ENCODE measurements at places on chromosomes 13 and 19.

GRCh38 chr13:110923086-110923485 is 8.2 kb upstream of the ANKRD10 start:
- DNase-seq, result no peak

DNA sequence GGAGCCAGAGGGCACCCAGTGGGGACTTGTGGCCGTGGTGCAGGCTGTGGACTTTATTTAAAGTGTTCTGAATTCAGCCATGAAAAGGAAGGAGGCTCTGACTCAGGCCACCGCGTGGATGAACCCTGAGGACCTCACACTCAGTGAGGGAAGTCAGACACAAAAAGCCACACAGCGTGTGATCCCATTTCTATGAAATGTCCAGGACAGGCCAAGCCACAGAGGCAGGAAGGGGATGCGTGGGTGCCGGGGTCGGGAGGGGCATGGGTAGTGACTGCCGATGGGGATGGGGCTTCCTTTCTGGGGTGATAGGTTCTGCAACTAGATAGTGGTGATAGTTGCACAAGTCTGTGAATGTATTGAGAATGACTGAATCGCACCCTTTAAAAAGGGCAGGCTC is 8.7 kb upstream of the ZBTB7A start:
- no peak for DNase-seq

GRCh38 chr19:17522988-17523872 is 11.8 kb downstream of the PGLS start:
- DNase-seq, result no peak

DNA sequence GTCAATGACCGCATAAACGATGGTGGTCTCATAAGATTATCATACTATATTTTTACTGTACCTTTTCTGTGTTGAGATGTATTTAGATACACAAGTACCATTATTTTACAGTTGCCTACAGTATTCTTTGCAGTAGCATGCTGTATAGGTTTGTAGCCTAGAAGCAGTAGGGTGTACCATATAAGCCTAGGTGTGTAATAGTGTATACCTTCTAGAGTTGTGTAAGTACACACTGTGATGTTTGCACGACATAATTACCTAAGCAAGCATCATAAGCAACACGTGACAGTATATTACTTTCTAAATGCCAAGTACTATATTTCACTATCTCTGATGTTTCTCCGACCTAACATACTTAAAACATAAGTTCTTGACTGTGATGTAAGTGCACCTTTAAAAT is 2.7 kb downstream of the LPAR6 start:
- DNase-seq, result no peak

DNA sequence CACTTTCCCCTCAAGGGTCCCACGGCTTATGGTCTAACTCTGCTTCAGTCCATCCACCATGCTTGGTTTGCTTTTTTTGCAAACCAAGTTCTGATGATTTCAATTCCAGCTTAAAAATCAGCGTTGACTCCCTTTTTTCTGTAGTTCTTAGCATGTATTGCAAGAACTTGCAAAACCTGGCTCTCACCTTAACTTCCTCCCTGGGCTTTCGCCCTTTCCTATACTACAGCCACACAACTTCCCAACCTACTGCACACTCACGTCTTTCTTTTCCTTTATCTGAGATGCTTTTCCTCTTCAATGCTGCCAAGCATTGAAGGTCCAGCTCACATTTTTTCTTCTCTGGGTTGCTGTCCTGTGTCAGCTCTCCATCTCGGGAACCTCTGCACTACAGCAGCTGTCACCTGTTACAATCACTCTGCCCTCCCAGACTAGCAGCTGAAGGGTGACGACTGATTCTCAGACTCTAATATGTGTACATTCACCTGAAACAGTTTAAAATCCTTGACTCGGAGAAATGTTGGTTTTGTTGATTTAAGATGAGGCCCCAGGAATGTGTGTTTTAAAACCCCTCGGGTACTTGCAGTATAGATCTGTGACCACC is 143.7 kb downstream of the FREM2 start:
- DNase-seq, result no peak

- no peak for DNase-seq
Observed at GRCh38 chr13:30719525-30719914, 15.8 kb upstream of the ALOX5AP start.

DNA sequence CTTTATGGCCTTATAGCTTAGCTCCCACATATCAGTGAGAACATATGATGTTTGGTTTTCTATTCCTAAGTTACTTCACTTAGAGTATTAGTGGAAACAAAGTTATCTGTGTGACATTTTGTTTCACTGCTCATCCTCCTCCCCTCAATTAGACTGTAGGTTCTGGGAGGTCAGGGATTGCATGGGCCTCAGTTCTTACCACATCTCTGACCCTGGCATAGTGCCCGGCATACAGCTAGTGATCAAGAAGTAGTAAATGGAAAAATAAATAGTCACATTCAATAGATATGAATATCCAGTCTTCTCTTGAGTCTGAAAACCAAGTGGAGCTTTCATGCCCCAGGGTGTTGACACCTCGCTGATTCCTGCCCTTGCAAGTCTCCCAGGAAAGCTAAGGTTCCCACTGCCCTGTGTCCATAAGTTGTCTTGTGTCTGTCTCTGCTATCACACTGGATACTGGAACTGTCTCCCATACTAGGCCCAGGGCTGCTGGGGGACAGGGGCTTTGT is 249.5 kb upstream of the TSHZ3 start:
- DNase-seq, result no peak

GRCh38 chr13:97067017-97067895 is 73.0 kb upstream of the OXGR1 start:
- no peak for DNase-seq

GRCh38 chr19:2922987-2923386 is 21.8 kb downstream of the ZNF77 start:
- peak; percentile 70 for DNase-seq

DNA sequence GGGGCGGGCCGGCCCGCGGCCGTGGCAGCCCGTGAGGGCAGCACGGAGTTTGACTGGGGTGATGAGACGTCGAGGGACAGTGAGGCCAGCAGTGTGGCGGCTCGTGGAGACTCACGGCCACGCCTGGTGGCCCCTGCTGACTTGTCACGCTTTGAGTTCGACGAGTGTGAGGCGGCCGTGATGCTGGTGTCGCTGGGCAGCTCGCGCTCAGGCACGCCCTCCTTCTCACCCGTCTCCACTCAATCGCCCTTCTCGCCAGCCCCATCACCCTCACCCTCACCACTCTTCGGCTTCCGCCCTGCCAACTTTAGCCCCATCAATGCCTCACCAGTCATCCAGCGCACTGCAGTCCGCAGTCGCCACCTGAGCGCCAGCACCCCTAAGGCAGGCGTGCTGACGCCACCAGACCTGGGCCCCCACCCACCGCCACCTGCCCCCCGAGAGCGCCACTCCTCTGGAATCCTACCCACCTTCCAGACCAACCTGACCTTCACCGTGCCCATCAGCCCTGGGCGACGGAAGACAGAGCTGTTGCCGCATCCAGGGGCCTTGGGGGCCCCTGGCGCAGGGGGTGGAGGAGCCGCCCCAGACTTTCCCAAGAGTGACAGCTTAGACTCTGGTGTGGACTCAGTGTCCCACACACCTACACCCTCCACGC is 4.5 kb downstream of the CIC start:
- DNase-seq, result no peak

DNA sequence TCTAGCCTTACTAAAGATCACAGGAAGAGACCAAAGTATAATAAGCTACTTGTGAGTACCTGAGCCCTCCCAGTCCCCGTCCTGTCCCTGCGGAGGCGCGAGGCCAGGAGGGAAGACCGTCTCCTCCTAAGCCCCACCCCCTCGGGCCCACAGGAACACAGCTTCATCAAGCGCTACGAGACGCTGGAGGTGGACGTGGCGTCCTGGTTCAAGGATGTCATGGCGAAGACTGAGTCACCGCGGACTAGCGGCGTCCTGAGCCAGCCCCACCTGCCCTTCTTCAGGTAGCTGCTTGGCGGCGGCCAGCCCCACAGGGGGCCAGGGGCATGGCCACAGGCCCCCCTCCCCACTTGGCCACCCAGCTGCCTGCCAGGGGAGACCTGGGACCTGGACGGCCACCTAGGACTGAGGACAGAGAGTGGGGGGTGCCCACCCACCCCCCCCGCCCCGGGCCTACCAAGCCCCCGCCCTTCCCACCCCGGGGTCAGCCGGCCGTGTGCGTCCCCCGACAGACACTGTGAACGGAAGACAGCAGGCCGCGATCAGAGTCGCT is 2.4 kb upstream of the TGFBR3L start:
- no peak for DNase-seq

GRCh38 chr13:31859571-31859970 is 120.2 kb downstream of the RXFP2 start:
- no peak for DNase-seq

- no peak for DNase-seq
Observed at GRCh38 chr13:101515504-101515903, 63.0 kb downstream of the ITGBL1 start.

DNA sequence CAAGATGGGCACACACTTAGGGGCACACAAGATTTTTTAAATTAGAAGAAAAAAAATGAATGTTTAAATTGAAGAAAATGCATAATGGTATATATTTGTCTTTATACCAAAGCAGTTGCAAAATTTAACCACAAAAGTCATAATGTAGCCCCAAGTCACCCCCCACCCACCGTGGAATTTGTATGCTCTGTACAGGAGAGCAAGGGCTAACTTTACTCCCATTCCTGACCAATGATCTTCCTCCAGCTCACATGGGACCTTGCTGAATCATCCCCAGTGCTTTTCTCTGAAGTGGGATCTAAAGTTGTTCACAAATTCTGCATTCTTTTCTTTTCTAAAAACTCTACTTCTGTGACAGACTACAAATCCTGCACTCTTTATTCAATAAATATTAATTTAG is 597.0 kb downstream of the UQCRFS1 start:
- no peak for DNase-seq

GRCh38 chr19:52535771-52536447 is 8.4 kb downstream of the ZNF808 start:
- DNase-seq, result peak; percentile 70

DNA sequence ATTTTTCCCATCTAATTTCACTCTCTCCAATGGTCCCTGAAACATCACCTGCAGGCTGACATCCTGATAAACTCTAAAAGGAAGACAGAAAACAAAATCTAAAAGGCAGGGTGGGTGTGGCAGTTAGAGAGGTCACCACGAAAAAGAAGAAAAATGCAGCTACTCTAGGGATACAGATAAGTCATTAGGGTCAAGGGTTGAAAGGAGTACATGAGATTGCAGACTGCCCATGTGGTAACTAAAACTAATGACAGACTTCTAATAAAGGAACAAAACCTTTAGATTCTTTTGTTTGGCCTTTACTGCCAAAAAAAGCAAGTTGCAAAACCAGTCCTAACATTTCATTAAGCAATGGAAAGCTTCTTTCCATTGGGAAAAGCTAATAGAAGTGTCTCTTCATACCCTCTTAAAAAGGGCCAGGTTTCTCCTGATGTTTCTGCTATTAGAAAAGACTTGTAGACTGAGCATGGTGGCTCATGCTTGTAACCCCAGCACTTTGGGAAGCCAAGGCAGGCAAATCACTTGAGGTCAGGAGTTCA is 31.0 kb downstream of the THSD1 start:
- no peak for DNase-seq

DNA sequence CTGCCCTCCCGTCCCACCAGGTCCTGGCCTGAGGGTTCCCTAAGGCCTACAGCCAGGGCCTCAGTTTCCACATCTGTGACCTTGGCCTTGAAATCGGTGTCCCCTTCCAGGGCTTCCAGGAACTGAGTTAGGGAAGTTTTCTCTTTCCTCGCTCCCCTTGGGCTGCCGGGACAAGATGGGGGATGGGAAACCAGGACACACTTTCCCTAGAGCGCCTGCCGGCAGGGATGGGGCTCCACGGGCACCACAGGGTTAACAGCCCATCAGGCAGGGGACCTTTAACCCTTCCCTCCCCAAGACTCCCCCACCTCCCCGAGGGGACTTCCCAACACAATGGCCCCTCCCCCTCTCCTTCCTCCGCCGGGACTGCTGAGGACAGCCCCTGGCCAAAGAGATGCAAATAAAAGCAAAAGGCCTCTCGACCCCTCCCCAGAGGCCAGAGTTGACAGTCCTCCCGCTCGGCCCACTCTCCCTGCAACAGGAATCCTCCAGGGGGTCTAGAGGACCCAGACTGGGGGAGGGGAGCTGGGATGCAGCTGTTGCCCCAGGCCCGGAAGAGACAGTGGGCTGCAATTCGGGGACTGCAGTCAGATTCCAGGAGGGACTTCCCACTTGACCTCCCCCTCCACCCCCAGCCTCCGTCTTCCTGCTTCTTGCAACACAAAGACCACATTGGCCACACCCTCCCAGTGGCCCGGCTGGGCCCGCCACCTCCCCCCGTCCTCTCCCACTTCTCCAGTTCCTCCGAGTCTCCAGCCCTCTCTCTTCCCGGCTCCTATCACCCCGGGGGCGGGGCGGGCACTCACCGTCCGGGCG is 3.4 kb downstream of the BBC3 start:
- peak; percentile 93 for DNase-seq

- no peak for DNase-seq
Observed at GRCh38 chr19:27846944-27847343, 1366.0 kb downstream of the UQCRFS1 start.

DNA sequence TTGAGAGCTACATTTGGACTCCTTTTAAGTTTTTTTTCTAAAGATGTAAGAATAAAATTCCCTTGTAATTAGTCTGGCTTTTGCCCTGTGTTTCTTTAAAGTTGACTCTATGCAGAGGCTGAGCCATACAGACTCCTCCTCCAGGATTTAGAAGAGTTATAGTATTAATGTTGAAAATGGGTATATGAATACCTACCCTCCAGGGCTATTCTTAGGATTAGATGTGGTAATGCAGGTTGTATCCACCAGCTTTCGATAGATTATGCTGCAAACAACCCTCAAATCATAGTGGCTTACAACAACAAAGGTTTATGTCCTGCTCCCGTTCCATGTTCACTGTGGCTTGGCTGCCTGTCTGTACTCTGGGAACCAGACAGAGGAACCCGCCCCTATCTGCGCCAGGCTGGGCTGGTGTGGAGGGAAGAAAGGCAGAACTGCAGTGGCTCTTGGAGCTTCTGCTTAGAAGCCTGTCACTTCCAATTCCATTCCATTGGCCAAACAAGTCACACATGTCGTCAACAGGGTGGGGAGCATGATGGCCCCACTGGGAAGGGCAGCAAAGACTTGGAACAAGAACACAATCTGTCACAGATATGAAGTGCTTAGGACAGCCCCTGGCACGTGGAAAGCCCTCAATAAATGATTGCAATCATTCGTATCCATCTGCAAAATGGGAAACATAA is 290.8 kb downstream of the FOXO1 start:
- no peak for DNase-seq

GRCh38 chr19:18430417-18431144 is 7.4 kb downstream of the ISYNA1 start:
- no peak for DNase-seq

GRCh38 chr13:77465603-77466195 is 69.8 kb upstream of the SCEL start:
- no peak for DNase-seq

- DNase-seq, result no peak
Observed at GRCh38 chr13:80296638-80297037, 44.3 kb downstream of the SPRY2 start.

DNA sequence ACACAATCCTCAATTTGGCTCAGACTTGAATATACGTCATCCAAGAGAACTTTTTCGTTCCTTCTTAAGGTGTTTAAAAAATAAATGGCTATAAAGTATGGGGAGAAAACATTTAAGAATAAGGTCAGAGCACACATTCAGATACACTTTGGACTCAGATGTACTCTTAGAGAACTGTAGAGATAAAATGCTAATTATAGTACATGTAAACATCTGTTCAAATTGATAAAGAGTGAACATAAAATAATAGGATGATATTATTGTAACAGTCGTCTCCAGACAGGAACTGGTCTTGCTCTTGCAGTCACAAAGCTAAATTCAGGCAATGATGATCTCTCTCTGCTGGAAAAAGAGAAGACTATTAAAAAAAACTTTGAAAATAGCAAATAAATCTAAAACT is 91.4 kb downstream of the RBM26 start:
- DNase-seq, result no peak

GRCh38 chr19:9848060-9848459 is 12.9 kb downstream of the PIN1 start:
- DNase-seq, result no peak

All from kidney tubule cell (primary cell).